ENCODE measurements at places on chromosomes 1 and 21. TPM values are rescaled to one million over a fixed set of nuclear protein-coding genes. Genes with fewer than 3 reads are reported as not detected.

GRCh38 chr1:46404482-46405196, 10.5 kb downstream of the FAAH start:
- no peak for DNase-seq

GRCh38 chr1:2194319-2194897, at the start of gene FAAP20:
Gene FAAP20, minus strand, starts transcription at chr1:2194772. Its CDS starts 23 bp downstream, at chr1:2194749.
- DNase-seq, result no peak

DNA sequence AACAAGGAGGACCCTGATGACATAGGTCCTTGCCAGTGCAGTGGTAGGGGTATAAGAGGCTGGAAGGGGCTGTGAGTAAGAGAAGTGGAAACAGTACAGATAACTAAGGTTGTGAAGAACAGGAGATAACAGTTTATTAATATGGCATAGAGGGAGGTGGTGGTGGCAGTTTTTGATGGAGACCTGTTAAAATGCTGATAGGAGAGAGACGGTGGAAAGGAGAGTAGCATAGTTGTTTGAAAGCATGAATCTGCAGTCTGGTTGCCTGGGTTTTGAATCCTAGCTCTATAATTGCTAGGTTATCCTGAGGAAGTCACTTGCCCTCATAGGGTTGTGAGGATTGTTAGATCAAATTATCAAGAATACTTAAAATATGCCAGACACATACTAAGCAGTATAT, 19.4 kb downstream of the LRRC41 start:
- no peak for DNase-seq

- DNase-seq, result no peak
Observed at GRCh38 chr1:93961906-93962305, 52.7 kb upstream of the GCLM start.

- DNase-seq, result no peak
Observed at GRCh38 chr1:81129776-81130175, 671.0 kb upstream of the ADGRL2 start.

GRCh38 chr1:14682941-14683621, 84.6 kb downstream of the KAZN start:
- DNase-seq, result no peak

Gene C21orf58
- total RNA-seq, result 2.9 TPM

DNA sequence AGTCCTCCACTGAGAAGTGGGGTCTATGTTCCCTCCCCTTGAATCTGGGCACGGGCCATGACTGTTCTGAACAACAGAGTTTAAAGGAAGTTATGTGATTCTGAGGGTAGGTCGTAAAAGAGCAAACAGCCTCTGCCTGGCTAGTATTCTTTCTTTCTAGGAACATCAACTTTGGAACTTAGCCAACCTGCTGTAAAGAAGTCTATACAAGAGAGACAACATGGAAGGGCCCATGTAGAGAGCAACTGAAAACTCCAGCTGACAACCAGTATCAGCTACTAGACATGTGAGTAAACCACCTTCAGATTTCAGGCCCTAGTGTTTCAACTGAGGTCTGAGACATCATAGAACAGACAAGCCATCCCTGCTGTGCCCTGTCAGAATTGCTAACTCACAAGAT, 7.5 kb downstream of the SELENOF start:
- DNase-seq, result no peak

DNA sequence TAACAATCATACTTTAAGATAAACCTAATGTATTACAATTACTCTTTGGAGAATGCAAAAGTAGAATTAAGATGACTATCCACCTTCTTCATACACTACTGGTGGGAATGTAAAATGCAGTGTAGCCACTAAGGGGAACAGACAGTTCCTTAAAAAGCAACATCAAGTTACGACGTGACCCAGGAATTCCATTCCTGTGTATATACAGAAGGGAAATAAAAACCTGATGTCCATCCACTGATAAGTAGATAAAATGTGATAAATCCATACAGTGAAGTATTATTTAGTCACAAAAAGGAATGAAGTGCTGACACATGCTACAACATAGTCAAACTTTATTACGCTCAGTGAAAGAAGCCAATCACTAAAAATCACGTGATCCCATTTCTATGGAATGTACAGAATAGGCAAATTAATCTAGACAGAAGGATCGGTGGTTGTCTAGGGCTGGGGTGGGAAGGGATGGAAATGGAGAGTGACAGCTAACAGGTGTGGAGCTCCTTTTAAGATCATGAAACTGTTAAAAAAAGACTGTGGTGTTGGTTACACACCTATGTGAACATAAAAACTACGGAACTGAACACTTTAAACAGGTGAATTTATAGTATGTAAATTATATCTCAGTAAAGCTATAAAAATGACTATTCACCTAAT, 42.1 kb downstream of the NRIP1 start:
- no peak for DNase-seq

DNA sequence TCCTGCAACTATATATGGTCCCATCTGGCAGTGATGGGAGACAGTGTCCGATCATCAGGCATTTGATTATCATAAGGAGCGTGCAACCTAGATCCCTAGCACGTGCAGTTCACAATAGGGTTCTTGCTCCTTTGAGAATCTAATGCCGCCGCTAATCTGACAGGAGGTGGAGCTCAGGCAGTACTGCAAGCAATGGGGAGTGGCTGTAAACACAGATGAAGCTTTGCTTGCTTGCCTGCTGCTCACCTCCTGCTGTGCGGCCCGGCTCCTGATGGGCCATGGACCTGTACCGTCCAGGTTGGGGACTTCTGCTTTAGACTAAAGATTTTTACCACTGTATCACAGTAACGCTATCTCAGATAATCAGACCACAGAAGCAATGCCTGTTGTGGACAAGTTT, 63.8 kb downstream of the TGFB2 start:
- DNase-seq, result no peak
